ENCODE measurements at places on chromosomes 5 and 9.

GRCh38 chr5:83488821-83489220 is 17.3 kb downstream of the VCAN start:
- no peak for DNase-seq

DNA sequence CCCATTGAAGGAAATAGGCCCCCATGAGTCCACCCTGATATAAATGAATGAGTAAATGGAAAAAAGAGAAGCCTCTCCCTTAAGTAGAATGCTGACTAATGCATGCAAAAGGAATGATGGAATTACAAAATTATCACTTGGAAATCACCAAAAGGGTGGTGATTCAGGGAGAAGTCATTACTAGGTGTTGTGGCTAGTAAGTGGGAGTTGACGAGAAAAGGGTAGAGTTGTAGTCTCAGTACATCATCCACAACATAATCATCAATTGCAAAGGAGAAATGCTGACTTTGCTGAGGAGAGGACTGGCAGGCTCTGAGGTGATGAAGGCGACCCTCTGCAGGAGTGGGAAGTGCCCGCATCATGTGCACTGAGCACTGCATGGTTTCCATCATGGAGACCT is 201.5 kb upstream of the S1PR3 start:
- DNase-seq: no peak

GRCh38 chr9:74610523-74611061 is 113.5 kb downstream of the RORB start:
- no peak for DNase-seq

DNA sequence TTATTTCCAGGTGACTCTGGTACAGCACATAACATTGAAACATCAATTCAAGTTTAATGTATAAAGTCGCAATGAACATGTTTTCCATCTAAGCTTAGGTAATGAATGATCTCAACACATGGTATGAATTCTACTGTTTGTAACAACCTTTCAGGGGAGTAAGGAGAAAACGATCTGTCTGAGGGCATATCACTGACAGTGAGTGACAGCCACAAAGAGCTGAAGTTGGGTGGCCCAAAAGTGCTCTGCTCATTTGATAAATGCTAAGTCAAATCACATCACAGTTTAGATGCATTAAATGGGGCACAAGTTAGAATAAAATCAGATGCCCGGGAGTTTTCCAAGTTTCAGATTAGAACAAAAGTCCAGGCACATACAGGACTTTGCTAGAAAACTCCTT is 1.2 kb downstream of the FANCC start:
- DNase-seq: no peak

DNA sequence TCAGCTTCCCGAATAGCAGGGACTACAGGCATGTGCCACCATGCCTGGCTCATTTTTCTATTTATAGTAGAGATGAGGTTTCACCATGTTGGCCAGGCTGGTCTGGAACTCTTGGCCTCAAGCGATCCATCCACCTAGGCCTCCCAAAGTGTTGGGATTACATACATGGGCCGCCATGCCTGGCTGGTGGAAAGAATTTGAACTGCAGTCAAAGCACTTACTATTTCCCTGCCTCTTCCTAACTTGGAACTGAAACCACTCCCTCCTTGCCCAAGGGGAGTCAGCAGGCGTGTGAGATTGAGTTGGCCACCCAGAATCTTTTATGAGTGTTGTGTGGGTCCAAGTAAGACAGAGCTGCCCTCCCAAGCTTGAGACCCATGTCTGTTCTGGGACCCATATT is 86.1 kb upstream of the PTPN3 start:
- no peak for DNase-seq

GRCh38 chr9:7489036-7489435 is 310.5 kb downstream of the DMAC1 start:
- DNase-seq: no peak

DNA sequence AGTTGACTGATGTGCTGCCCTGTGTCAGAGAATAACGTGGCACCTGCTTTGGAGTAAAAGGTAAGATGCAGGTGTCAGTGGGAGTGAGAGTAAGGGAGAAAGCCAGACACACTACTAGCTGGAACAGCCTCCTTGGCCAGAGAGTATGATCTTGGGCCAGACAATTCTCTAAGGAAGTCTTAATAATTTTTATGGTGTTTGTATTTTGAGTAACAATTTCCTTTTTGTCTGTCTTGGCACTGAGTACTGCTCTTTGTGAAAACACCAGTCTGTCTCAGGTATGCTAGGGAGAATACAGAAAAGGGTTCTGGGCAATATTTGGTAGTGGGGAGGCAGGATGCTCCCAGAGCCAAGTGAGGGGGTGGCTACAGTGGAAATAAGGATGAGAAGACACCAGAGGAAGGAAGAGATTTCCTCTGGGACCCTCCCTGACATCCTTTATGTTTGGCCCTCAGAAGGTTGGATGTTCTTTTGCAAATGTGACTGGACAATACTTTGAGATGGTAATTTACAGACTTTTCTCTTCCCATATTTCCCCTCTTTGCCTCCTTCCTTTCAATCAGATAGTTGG is 20.6 kb upstream of the PRDM6 start:
- no peak for DNase-seq

GRCh38 chr5:72245951-72246532 is 74.0 kb downstream of the MRPS27 start:
- DNase-seq: no peak
